NCI-H187 treated with DMSO at 0.1 percent for 48 hours (cell line): ENCODE measurements at places on chromosomes 5 and 9.

DNA sequence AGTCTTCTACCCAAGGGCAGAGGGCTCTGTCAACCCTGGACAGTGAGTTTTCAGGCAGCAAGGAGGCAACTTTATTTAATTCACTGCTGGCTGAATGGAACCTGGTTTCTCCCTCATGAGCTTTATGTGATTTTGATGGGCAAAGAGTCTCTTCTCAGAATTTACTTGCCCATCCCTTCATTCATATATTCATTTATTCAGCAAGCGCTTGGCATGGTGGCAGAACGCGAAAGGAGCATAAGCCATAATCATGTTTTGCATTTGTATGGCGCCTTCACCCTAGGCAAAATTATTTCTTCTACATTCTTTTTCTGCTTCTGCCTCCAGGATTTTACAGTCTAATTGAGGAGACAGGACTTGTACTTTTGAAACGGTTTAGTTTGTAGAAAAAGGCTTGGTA lies 8.0 kb downstream of the DELE1 start:
- no peak for DNase-seq

DNA sequence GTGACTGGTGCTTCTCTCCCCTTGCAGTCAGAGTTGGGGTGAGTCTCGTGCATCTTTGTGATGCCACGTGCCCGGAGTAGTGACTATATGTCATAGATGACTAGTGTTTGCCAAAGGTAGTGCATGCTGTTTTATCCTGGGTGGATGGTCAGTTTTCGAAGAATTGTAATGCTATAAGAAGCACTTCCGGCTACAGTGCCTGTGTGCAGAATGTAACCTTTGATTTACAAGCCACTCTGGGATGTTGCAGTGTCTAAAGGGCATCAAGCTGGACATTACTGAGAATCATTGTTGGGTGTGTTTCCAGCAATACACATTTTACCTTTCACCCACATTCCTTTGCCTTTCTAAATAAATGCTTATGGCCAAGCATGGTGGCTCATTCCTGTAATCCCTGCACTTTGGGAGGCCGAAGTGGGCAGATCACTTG lies 16.7 kb downstream of the MVB12B start:
- no peak for DNase-seq

DNA sequence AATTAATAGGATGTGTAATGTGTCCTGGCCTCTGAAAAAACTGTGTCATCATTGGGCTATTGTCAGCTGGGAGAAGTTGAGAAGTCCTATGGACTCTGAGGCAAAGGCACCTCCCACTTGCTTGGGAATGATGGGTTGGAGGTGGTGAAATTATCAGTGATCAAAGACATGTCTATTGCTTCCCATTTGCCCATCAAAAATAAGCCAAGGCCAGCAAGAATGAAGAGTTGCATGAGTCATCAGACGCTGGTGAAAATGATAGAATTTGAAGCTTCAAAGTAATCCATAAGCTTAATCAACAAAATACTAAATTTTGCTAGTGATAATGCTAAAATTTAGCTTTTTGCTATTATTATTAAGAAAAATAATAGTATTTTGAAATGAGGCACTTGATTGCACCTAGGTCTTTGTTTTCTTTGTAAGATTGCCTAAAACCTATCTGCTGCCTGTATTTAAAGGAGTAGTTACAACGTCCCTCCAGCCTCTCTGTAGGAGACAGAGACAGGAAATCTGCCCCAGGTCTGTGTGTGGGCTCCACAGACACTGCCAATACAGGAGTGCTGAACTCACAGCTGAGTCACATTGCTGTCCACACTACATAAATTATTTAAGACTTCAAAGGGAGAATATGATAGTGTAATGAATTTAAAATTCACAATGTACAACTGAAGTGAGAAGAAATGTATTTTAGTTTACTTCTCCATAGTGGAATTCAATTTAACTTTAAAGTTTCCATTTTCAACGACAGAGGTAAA lies 48.4 kb upstream of the APC start:
- no peak for DNase-seq

DNA sequence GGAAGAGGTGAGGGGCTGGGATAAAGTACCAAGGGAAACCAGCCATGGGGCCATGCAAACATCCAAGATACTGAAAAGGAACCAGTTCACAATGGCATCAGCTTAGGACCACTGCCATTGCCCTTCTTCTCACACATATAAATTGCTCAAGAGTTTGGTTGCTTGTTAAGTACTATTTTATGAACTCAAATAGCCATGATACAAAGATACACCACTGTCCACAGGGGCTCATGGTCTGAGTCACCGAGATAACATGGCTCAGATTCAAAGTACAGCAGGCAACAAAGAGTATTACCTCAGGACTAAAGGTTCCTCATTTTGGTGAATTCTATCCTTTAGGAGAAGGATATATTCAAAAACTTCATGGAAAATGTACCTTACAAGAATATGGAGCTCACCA lies 55.6 kb downstream of the FANCC start:
- no peak for DNase-seq

DNA sequence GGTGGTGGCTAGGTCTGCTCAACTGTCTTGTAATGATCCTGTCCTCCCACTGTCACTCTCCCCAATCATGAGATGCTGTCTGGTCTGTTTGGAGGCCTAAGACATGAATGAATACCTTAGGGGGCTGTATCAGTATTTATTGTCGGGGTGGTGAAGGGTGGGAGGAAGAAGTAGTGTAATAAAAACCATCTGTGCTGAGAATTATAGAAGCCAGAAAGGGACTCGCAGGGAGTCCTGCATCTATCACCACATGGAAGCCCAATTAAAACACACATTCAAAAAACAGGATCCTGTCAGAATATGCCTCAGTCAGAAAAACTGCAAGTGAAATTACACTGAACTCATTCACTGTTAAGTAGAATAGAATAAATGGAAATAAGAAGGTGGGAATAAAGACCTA lies 1134.3 kb upstream of the C9orf72 start:
- DNase-seq, result no peak

DNA sequence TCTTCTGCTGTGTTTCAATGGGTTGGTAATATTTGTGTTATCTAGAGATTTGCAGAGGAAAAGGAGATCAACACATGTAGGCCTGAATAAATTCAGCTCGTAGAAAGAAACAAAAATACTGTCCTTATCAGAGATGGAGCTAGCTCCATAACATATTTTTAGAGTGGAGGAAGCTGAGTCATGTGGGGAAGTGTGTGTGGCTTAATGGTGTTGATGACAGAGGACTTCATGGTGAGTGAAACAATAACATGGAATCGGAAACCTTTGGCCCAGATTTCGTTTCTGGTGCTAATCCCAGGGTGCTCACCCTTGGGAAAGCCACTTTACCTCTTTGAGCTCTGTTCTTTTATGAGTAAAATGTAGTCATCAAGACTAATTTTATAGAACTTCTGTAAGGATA lies 825.0 kb downstream of the TLR4 start:
- DNase-seq, result no peak
